ENCODE measurements at places on chromosomes 12 and 14.

- no peak for DNase-seq
Measured at GRCh38 chr12:5440978-5441377, 9.1 kb downstream of the NTF3 start.

- no peak for DNase-seq
Measured at GRCh38 chr12:76259106-76259505, 89.1 kb downstream of the BBS10 start.

GRCh38 chr12:68178184-68178583 lies 18.6 kb upstream of the IFNG start:
- no peak for DNase-seq

GRCh38 chr12:130219929-130220705 lies 57.9 kb downstream of the FZD10 start:
- DNase-seq = no peak

DNA sequence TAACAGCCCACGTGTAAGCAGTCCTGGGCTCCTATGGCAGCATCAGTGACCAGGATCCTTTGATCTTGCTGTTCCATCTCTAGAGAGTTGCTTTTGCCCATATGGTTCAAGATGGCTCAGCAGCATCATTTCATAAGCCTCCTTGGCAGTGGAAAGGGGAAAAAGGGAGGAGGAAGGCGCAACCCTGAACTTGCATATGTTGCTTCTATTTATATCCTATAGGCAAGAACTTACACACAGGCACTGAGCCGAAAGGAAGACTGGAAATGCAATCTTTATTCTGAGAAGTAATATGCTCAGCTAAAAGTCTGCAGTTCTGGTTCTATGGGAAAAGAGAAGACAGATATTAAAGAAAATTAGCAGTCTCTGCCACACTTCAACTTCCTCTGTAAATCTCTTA lies 167.7 kb upstream of the PLXNC1 start:
- DNase-seq = no peak

GRCh38 chr12:124509300-124509675 lies 58.1 kb downstream of the NCOR2 start:
- no peak for DNase-seq

GRCh38 chr14:103871596-103872480 lies 24.5 kb upstream of the PPP1R13B start:
- DNase-seq = peak; percentile 86

- DNase-seq = peak; percentile 82
Measured at GRCh38 chr14:100850841-100851585, 25.1 kb downstream of the MEG3 start.

DNA sequence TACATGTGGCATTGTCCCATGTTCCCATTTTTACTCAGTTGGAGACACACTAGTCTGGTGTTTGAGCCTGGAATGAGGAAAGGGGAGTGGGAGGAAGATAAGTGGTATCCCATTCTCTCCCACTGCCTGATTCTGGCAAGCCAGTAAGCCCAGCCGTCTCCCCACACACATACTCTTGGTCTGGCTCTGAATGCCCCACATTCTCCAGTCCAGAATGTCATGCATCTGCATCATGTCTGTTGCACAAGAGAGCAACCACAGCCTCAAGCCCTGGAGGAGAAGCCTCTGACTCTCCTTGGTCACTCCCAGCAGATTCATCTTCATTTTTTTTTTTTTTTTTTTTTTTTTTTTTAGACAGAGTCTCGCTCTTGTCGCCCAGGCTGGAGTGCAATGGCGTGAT lies 48.0 kb downstream of the DRAM1 start:
- DNase-seq = no peak

GRCh38 chr12:100554608-100555077 lies 18.8 kb upstream of the GAS2L3 start:
- no peak for DNase-seq

GRCh38 chr12:120012067-120012621 lies 23.1 kb downstream of the BICDL1 start:
- DNase-seq = peak; percentile 90

- DNase-seq = no peak
Measured at GRCh38 chr14:86450085-86450484, 920.1 kb downstream of the FLRT2 start.

GRCh38 chr14:105355850-105356604 lies 41.5 kb downstream of the PACS2 start:
- DNase-seq = no peak

- DNase-seq = no peak
Measured at GRCh38 chr14:63654346-63654745, 12.7 kb upstream of the WDR89 start.

DNA sequence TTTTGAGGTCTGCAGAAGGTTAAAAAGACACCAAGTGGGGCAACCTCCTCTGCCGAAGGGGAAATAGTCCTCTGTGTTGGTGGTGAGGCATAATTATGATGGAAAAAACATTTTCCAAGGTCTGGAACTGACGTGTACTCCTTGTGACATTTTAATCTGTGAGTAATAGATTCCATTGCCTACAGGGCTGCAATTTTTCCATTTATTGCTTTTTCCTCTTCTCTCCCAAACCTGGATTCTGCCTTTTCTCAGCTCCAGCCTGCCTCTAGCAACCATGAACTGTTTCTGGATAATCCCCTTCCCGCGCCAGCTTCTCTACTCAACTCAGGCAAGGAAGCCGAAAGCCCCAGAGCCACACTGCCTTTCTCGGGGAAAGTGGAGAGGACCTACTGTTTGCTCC lies 230.1 kb upstream of the PLXNC1 start:
- no peak for DNase-seq

DNA sequence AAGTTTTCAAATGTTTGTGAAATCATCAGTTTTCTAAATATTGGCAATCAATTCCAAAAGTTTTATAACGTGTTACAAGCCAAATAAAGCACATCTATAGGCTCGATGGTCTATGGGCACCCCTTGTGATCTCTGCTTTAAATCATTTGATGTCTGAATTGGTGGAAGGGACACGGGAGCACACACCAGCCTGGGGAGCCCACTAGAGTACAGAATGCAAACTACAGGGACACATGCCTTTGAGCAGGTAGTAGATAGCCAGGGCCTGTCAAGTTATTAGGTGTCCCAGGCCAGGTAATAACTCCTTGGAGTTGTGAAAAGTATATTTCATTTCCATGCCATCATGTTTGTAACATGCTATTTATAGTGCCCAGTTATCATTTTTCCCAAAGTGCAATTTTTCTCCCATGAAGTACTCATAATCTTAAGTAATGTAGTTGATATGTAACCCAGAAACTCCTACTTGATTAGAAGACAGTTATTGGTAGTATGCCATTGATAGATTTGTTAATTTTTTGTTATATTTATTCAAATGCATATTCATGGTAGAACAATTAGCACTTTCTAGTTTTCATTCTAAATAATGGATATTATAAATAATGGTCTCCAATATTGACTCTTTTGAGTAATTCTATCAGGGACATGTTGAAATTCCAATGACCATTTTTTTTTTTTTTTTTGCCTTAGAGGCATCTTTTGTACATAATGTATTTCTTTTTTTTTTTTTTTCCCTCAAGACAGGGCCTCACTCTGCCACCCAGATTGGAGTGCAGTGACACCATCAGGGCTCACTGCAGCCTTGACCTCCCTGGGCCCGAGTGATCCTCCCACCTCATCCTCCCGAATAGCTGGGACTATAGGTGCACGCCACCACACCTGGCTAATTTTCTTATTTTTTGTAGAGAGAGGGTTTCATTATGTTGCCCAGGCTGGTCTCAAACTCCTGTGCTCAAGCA lies 96.9 kb upstream of the FGD4 start:
- no peak for DNase-seq

DNA sequence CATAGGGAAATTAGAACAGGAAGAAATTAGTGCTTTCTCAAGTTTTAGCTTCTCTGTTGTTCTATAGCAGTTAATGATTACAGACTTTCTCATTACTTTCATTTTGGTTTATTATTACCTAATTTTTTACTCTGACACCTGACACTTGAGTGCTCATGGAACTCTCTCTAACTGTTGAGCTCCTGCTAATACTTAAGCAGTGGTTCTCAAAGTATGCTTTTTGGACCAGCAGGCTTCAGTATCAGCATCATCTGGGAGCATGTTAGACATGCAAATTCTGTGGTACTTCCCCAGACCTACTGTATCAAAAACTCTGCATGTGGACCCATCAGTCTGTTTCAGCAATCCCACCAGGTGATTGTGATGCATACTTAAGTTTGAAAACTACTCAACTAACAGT lies 235.3 kb downstream of the CCDC91 start:
- DNase-seq = no peak

DNA sequence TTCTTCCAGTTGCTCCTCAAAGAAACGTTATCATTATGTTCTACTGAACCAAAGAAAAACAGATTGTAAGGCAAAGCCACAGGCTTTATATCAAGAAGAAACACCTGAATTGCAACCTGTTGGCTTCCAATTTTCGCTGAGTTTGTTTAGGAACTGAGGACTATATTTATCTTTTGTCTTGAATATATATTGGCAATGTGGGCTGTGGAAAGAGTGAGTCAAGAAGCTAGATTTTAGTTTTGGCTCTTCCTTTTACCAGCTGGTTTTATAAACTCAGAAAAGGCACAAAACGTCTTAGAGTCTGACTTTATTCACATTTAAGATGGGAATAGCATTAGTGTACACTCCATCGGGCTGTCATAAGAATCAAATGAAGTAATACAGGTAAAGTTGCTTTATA lies 10.4 kb upstream of the PTHLH start:
- no peak for DNase-seq

DNA sequence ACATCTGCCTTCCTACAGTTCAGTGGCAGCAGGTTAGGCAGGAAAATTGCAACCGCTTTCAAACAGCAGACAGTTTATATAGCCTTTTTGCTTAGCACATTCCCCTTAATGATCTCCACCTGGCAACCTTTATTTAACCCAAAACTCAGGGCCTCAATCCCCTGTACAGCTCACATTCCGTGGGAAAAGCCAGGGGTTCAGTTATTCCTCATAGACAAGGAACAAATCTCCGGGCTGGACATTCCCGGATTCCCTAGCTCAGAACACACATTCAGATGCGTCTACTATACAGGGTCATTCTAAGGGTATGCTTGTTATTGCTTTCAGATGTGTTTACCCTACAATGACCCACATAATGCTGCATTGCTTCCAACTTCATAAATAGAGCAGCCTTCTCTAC lies 73.8 kb upstream of the DCN start:
- no peak for DNase-seq

GRCh38 chr14:99838639-99839134 lies 45.5 kb downstream of the EML1 start:
- no peak for DNase-seq

GRCh38 chr12:12681061-12681765 lies 14.8 kb downstream of the GPR19 start:
- DNase-seq = no peak

- peak; percentile 59 for DNase-seq
Measured at GRCh38 chr12:106303202-106303820, 778 bp downstream of the TCP11L2 start.

GRCh38 chr12:92242907-92243306 lies 97.3 kb upstream of the BTG1 start:
- DNase-seq = no peak

DNA sequence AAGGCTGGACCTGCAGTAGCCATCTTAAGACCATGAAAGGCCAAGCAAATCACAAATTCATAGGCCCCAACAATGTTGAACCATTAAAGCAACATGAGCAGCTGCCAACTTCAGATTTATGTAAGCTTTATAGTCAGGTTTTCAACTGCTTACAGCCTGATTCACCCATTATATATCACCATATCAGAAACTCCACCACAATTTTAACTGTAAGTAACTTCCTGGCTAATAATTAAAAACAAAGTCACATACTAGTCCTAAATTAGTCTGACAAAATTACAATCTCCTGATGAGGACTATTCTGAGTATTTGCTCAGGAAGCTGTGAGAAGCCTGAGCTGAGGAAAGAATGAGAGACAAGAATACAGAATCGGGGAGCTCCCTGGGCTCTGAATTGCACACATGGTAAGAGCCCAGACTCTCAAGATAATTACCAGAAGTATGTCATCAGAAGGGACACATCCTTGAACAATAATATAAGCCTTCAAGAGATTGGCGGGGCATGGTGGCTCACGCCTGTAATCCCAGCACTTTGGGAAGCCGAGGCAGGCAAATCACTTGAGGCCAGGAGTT lies 55.1 kb downstream of the NUMB start:
- DNase-seq = no peak

- no peak for DNase-seq
Measured at GRCh38 chr12:119005085-119005484, 23.7 kb downstream of the SRRM4 start.

- DNase-seq = no peak
Measured at GRCh38 chr12:98275131-98275475, 240.3 kb upstream of the TMPO start.

GRCh38 chr12:120820884-120821510 lies 83.2 kb downstream of the SPPL3 start:
- DNase-seq = no peak

- DNase-seq = no peak
Measured at GRCh38 chr14:35938770-35939169, 112.6 kb downstream of the BRMS1L start.

DNA sequence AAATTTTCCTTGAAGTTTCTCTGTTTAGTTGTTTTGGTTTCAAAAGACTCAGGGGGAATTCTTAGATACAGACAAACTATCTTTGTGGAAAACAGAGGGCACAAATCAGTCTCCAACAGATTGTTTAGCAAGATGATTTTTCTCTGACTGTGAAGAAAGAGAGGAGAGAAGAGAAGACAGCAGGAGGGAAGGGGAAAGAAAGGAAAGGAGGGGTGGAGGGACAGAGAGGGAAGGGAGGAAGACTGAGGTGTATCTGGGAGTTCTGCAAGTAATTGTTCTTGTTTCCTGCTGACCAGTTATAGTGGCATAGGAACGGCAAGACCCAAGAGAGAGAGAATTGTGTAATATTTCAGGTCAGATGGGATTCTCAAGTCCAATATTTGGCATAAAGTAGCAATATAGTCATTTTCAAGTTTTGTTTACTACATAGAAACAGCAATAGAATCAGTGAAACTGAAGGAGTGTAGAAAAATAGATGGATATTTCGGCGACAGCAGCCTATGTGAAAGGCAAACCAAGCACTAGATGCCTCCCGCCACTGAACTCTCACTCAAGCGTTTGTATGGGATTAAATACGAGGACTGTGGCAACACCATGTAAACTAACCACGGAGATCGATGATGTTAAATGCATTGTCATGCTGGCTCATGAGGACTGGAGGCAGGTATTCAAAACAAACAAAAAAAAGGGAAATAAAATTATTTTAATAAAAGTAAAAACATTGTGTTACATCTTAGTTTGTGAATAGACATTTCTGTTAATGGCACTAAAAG lies 342.5 kb downstream of the SLC16A7 start:
- DNase-seq = no peak

DNA sequence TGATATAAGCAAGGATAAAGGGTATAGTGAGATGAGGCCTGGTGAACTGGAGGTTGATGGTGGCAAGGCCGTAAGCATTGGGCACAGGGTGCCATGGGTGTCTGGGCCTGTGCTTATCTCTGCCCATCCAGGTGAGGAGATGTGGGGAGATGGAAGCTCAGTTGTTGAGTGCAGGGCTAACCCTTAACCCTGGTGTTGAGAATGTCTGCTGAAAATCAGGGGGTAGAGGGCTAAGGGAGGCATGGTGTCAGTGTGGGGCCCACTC lies 86.1 kb downstream of the SYNE2 start:
- DNase-seq = no peak

DNA sequence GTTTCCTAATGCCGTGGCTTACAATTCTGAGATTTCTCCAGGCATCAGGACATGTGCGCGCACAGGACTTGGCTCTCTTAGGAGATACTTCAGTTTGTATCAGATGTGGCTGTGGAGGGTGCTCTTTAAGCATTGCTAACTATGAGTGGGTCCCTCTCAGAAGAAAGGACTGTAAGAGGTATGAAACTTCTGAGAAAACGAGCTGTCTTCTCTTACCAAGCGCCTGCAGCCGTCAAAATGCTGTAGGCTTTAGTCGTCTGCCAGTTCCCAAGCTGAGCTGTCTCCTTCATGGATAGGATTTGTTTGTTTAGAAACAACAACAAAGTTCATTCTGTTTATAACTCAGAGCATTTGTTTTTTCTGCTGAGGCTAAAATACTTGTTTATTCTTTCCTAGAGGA lies 16.1 kb upstream of the MANSC4 start:
- no peak for DNase-seq
